ENCODE measurements at places on chromosomes 7 and 10.

DNA sequence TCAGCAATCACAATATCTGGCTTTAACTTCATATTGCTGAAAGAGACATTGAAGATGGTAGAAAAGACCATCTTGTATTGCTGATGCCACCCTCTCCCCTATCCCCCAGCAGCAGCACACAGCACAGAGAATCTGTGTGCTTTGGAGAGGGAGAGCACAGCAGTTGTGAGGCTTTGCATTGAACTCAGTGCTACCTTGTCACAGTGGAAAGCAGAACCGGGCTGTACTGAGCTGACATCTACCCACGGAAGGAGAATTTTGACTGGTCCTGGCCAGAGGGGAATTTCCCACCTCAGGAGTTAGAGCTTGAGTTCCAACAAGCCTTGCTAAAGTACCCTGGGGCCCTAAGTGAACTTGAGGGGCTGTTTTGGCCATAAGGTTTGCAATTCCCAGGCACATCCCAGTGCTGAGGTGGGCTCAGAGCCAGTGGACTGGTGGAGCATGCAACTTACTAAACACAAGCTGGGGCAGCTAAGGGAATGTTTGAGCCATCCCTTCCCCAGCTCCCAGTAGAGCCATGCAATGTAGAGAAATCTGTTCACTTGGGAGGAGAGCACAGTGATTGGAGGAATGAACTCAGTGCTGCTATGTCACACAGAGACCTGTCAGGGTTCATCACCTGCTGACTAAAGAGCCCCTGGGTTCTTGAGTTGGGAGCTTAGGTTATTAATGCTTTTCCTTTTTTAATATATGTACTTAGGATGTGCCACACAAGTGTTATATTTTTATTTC lies 62.1 kb downstream of the OR13A1 start:
- DNase-seq, result no peak

- no peak for DNase-seq
These were observed 79.6 kb downstream of the OR13A1 start for GRCh38 chr10:45235798-45236220.

DNA sequence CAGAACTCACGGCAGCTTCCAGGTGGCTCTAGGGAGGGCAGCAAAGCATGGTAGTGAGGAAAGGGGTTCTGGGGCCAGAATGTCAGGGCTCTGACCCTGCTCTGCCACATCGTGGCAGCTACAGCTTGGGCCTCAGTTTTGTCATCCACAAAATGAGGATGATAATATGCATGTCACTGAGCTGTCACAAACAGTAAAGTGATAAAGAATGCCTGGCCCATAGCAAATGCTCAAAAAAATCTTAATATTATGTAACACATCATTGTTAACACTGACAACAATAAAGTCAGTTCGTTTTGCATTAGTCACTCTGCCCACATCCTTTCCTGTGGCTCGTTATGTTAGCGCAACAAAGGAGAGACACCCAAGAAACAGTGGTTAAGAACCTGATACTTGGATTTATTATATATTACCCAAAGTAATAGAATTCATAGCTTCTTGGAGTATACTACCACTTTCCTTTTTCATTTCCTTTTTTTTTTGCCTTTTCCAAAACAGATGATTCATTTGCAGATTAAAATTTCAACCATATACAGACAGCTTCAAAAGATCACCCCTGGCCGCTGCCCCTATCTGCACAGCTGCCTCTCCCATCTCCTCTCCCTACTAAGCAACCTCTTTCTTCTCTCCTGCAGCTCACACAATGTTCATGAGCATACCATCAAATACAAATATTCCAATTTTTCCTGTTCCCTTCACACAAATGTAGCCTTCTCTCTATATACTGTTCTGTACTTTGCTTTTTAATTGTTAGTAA lies 45.5 kb upstream of the DDC start:
- no peak for DNase-seq

DNA sequence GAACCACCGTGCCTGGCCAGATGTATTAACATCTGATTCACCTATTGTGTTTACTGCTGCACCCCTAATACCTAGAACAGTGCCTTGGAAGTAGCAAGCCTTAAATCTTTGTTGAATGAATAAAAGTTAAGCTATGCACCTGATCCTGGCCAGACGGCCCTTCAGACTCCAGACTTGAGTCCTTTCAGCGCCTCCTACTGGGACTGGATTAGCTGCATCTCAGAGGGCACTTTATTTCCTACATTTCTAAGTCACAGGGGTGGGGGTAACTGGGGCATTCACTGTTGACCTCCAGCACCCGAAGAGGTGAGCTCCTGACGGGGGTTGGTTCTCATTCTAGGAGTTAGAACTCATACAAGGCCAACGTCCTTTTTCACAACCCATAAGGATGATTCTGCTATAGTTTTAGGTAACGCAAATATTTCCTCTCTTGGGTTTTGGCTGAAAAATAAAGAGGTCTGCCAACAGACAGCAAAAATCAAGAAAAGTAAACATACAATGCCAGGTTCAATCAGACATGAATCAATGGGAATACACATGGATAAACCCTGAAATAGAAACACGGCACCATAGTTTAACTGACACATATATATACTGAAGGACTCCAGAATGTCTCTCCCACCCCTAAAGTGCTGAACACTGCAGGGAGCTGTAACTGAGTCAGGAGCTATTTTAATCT lies 48.0 kb upstream of the DLG5 start:
- DNase-seq, result no peak

DNA sequence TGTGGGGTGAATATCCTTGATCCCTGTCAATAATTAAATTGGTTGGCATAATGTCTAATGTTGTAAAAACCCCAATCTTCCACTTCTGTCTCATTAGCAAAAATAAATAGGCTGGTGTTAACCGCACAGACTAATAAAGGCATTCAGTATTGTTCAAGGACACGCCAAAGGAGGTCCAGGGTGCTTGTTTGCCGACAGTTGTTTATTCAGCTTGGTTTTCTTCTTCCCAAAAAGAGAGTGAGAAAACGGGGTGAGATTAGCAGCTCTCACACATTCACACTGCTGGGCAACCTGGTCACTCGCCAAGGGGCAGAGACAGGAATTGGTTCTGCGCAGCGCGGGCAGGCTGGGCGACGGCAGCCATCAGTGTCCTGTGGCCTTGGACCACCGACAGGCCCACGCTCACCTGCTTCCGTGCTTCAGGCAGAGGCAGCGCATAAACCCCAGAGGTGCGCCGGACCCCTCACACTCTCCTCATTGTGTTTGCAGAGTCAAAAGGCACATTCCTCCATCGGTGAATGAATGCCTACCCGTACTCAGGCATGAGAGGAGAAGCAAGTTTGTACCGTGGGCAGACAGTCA lies 26.2 kb upstream of the LMBR1 start:
- DNase-seq, result no peak

DNA sequence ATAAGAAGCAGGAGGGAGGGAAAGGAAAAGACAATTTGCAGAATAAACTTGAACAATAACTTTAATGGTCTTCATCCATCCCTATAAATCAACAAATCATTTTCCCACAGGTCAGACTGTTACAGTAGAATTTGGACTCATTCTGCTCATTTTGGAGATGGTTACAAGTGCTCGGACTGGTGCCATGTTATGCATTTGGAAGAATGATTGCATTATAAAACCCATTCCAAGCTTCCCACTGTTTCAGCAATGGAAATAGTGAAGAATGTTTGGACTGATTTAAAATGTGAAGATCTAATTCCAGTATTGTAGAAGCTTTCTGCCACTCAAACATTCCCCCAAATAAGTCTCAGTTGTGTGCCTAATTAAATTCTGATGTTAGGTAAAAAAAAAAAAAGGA lies 99.7 kb upstream of the ZEB1 start:
- no peak for DNase-seq

GRCh38 chr7:83365746-83366145 lies 203.1 kb upstream of the PCLO start:
- no peak for DNase-seq

DNA sequence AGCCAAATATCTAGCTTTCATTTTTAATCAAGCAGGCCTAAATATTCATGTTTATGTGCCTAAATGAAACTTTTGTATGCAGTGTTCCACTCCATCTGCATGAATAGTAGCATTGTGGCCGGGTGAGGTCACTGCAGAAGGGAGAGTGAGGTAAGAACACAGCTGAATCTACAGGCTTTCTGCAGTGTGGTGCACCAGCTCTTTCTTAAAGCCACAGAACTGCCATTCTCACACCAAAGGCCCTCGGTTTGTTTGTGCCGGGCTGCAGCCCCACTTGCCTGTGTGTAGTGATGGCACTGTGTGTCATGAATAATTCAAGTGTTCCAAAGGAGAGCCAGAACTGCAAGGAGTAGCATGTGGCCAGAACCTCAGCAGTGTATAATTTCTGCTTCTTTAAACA lies 204.1 kb downstream of the TRIL start:
- no peak for DNase-seq

DNA sequence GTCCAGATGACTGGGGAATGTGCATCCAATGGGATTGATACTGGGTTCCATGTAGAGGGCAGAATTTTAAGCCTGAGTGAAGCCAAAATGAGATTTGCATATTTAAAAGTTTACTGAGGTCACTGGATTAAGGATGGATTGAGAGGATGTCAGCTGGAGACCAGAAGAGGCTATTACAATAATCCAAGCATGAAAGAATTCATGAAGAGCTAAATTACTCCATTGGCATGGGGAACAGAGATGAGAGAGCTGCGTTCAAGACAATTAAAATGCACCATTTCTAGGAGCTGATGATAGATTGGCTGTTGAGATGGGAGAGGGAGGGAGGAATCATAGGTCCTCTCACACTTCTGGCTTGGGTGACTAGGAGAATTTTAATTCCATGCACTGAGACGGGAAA lies 158.5 kb downstream of the JCAD start:
- DNase-seq, result no peak

DNA sequence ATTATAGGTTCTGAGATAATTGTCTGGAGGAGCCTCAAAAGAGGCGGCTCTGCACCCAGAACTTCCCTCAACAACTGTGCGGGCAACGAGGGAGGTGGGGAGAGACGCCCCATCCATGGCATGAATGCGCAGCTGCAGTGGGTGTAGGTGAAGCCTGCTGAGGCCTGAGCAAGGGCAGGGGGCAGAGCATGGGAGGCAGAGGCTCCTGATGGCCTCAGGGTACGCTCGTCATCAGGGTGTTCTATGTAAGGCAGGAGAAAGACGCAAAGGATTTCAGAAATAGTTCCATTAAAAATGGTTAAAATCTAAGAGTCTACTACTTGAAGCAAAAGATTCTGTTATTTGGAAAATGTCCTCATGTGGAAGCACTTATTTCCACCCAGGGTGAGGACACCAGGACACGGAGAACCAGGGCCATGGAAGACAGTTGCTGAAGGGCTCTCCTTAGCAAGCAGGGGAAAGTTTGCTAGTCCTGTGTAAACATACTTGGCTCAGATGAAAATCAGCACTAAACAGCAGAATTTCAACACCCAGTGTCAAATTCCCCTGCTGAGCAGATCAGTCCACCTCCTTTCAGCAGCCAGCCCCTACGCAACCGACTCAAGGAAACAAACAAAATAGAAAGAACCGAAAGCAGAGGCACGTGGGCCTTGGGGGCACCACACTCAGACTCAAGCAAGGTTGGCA lies 18.9 kb downstream of the INSIG1 start:
- DNase-seq, result no peak

DNA sequence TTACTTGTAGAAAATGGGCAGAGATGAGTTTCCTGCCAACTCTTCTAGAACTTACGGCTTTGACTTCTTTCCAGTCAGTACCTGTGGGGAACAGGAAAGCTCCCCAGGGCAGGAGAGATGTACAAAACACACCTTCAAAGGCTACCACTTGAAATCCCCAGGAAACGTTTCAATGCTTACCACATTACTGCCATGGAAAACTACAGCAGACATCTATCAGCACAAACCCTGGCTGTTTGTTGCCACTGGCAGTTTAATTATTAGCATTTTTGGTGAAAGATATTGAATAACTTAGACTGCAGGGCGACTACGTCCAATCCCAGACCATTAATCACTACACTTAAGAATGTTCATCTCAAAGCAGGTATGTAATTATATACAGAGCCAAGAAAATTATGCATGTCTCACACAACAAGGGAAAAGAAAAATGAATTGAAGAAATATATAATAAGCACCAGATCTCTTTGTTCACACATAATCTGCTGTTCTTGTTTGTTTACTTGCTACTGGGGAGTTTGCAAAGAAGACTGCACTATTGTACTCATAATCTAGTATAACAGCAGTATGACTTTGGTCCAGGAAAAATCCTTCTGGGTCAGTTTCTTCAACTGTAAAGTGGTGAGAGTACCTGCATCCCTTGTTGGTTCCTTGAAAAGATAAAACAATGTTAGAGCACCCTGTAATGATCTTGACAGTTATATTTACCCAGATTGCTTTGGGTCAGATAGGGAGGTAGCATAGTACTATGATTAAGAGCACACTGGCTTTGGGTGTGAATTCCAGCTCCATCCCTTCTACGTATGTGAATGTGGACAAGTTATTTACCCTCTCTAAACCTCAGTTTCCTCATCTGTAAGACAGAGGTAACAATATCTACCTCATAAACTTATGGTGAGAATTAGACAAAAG lies 138.3 kb downstream of the DOCK4 start:
- DNase-seq, result no peak

- peak; percentile 62 for DNase-seq
These were observed 118.2 kb downstream of the JAZF1 start for GRCh38 chr7:28062197-28062991.

DNA sequence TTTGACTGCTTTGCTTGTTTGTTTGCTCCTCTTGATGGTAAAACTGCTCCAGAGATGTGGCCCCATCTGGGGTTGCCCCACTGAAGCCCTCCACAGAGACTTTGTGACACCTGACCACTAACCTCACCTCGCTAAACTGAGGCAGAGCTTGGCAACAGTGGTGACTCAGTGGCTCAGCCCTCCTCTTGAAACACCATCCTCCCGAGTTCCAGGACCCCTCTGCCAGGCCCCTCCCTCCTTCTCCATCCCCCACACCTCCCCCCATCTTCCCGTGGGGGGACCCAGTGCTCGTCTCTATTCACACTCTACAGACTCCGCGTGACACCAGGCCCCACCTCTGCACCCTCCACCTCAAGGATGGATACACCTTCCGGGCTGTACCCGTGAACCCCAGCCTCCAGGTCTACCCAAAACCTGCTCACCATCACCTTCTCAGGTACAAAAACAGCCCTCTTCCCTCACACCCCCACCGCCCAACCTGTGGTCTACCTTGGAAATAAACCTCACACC lies 19.0 kb upstream of the RET start:
- no peak for DNase-seq

DNA sequence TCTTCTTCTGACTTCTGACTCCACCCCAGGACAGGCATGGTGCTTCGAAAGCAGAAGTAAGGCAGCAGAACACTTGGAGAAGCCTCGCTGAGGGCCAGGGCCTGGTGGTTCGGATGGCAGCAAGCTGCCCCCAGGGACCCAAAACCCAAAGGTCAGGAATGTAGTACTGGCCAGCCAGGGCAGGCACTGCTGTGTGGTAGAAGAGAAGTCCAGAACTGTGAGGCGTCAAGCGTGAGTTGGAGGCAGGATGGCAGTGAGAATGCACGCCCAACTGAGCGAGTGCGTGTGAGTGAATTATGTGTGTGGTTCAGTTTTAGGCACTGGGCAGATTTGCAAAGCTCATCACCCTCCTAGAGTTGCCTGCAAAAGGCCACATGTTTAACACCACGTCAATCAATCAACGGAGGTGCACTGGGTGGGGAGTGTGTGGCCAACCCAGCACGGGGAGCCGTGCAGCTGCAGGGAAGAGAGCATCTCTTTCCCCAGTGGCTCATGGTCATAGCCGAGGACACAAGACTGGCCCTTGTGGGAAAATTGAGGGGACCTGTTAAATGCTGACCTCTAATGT lies 144.3 kb downstream of the KCNMA1 start:
- DNase-seq, result no peak

GRCh38 chr7:129643550-129644170 lies 32.1 kb downstream of the NRF1 start:
- no peak for DNase-seq

- peak; percentile 81 for DNase-seq
These were observed 50.8 kb downstream of the FAM53B start for GRCh38 chr10:124693396-124693795.

All from NCI-H187 (cell line).